ENCODE measurements at places on chromosomes 12 and 14. TPM values are rescaled to one million over a fixed set of nuclear protein-coding genes. Genes with fewer than 3 reads are reported as not detected.

GRCh38 chr12:90868626-90869025, 86.3 kb downstream of the CCER1 start:
- DNase-seq: no peak
- H3K4me3 ChIP-seq: no peak overlapping the region
- no peak overlapping the region for H3K27ac ChIP-seq
- no peaks in the 10 kb centered on the region for H3K27me3 ChIP-seq
- H3K4me1 ChIP-seq: no peaks in the 10 kb centered on the region

Gene A2M
- 1,678 TPM for total RNA-seq

DNA sequence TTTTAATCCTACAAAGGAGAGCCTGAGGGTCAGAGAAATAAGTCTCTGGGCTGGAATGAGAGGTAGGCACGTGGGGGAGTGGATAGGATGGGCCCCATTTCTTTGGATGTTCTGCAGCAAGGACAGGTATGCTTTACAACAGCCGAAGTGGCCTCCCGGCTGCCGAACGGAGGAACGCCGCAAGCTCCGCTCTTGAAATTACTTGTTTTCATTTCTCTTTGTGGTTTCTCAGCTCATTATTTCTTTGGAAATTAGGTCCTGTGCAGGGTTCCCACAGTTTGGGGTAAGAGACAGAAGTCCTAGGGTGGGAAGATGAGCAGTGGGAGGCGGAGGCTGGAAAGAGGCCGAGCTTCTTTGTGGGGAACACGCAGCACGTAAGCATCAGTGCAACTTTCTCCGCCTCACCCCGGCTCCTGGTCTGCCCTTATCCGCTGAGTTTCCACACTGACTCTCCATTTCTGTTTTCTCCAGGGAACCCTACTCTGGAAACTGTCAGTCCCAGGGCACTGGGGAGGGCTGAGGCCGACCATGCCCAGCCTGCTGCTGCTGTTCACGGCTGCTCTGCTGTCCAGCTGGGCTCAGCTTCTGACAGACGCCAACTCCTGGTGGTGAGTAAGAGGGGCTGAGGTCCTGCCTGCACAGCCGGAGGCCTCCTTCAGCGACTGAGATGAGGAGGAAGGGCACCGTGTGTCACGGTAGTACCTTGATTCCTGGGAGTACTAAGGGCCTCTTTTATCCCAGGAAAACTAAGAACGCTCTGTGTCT, 2.0 kb downstream of the WNT5B start:
- no peaks in the 10 kb centered on the region for H3K36me3 ChIP-seq
- DNase-seq: peak; percentile 36
- H3K4me1 ChIP-seq: peaks cover 46% of the 10 kb centered on the region
- H3K4me3 ChIP-seq: peak overlapping the region; percentile 59
- peak overlapping the region; percentile 56 for H3K27ac ChIP-seq
- H3K27me3 ChIP-seq: peaks cover 5% of the 10 kb centered on the region

DNA sequence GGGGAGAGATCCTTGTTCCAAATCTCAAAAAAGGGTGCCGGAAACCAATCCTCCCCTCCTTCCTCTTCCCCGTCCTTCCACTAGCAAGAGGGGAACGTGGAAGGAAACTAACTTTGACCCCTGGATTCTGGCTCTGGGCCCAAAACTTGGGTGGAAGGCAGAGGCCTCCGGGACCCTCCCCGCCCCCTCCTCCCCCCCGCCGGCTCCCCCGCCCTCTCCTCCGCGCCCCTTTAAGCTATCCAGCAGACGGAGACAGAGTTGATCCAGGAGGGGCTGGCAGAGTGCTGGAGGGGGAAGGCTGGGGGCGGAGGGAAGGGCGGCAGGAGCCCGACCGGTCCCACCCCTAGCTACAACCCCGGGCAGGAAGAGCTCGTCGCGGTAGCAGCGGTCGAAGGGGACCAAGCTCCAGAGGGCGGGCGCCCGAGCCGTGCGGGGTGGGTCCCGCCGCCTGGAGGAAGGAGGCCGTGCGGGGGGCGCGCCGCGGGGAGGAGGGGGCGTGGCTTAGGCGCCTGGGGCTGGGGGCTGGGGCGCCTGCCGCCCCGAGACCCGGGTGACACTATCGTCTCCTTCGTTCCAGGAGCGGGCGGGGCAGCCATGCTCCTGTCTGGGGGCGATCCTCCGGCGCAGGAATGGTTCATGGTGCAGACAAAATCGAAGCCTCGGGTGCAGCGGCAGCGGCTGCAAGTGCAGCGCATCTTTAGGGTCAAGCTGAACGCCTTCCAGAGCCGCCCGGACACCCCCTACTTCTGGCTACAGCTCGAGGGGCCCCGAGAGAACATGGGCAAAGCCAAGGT, at the start of gene NYNRIN:
NYNRIN (plus strand) TSS at position 351 of the 794 bp plus-strand sequence; CDS start at position 595, 244 bp downstream.
- H3K36me3 ChIP-seq: no peaks in the 10 kb centered on the region
- H3K4me3 ChIP-seq: peak within 1 kb of the TSS; percentile 78
- peak within 1 kb of the TSS; percentile 86 for H3K27ac ChIP-seq
- no peaks in the 10 kb centered on the region for H3K27me3 ChIP-seq

DNA sequence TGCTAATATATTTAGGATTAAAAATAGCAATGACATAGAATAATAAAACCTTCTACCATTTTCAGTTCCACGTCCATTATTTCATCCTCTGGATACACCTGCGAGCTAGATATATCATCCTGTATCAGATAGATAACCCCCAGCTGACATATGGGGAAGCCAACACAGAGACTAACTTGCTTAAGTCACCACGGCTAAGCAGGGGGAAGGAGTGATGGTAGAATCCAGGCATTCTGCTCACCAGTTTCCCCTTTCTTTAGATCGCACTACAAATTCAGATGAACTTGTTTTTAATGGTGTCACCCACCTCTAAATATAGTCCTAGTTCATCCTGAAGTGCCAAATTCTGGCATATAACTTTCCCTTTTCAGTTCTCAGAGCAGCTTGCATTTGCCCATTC, 110.1 kb downstream of the TXNDC16 start:
- peaks cover 52% of the 10 kb centered on the region for H3K36me3 ChIP-seq
- H3K27me3 ChIP-seq: no peaks in the 10 kb centered on the region
- no peaks in the 10 kb centered on the region for H3K4me1 ChIP-seq
- H3K27ac ChIP-seq: no peak overlapping the region

Gene MLXIP
- total RNA-seq: 37.9 TPM

- no peak overlapping the region for H3K4me3 ChIP-seq
- no peaks in the 10 kb centered on the region for H3K36me3 ChIP-seq
- H3K27me3 ChIP-seq: peaks cover 5% of the 10 kb centered on the region
These were observed 438.4 kb upstream of the OR4E1 start for GRCh38 chr14:22112004-22112403.
